ENCODE measurements at places on chromosomes 12 and 14. TPM values are rescaled to one million over a fixed set of nuclear protein-coding genes. Genes with fewer than 3 reads are reported as not detected.

PRB2 gene
- 0.30 TPM for polyA plus RNA-seq

TBC1D30 gene
- 5.8 TPM for polyA plus RNA-seq

ADCY6 gene
- 101 TPM for polyA plus RNA-seq

OR9K2 gene
- polyA plus RNA-seq = not detected

NANOG gene
- polyA plus RNA-seq = 0.17 TPM

OVCH1 gene
- polyA plus RNA-seq = 0.67 TPM

MIP gene
- 0.26 TPM for polyA plus RNA-seq

RNASE7 gene
- polyA plus RNA-seq = 0.42 TPM

ARHGEF25 gene
- 36.4 TPM for polyA plus RNA-seq

LARP4 gene
- polyA plus RNA-seq = 37.2 TPM

KCNJ8 gene
- polyA plus RNA-seq = 20.6 TPM

TRIM9 gene
- polyA plus RNA-seq = 1.8 TPM

APOF gene
- 0.20 TPM for polyA plus RNA-seq

DPPA3 gene
- not detected for polyA plus RNA-seq

GRCh38 chr12:65778258-65779090, 45.8 kb upstream of the HMGA2 start:
- DNase-seq = no peak

- DNase-seq = no peak
Measured at GRCh38 chr14:76499399-76499798, 123.5 kb downstream of the ESRRB start.

GRCh38 chr14:56487761-56488160, 91.8 kb upstream of the TMEM260 start:
- DNase-seq = no peak

- no peak for DNase-seq
Measured at GRCh38 chr12:31006416-31007152, 67.1 kb upstream of the DDX11 start.

GRCh38 chr12:122937622-122938091, 28.6 kb downstream of the ABCB9 start:
- no peak for DNase-seq

- no peak for DNase-seq
Measured at GRCh38 chr14:69808919-69809808, 12.1 kb upstream of the SLC10A1 start.

GRCh38 chr14:99430491-99430890, 50.2 kb downstream of the SETD3 start:
- DNase-seq = no peak

- no peak for DNase-seq
Measured at GRCh38 chr14:54258382-54258781, 138.4 kb upstream of the CDKN3 start.

- no peak for DNase-seq
Measured at GRCh38 chr12:25977047-25977446, 18.6 kb downstream of the RASSF8 start.

DNA sequence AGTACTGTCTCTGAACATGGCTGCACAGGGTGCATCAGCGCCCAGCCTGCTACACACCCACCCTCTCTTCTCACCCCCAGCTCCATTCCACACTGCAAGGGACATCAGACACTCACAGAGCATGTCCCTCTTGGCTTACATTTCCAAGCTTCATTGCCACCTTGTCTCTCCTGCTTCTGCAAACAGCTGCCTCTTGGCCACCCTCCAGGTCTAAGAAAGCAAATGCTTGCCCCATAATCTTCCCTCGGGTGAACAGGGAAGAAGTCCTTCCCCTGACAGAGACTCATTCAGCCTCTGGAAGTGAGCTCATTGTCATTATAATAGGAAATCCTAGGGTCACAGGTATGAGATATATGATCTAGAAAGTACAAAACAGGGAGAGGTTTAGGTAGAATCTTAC, 505.2 kb downstream of the RMST start:
- no peak for DNase-seq

DNA sequence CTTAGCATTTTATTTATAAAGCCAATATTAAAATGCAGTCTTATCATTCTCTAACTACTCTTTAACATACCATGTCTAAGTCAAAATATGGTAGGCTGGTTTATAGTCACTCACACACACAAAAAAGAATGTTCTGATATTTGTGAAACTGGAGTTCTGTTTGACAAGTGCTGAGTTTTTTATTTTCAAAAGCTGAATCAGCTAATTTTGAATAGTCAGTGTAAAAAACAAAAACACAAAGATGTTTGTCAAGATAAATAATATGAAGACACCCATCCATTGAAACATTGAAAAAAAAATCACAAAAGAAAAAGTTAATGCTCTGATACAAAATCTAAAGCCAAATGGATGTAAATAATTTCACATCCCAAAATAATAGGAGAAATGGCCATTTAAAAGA, 231.5 kb downstream of the MED13L start:
- DNase-seq = no peak

DNA sequence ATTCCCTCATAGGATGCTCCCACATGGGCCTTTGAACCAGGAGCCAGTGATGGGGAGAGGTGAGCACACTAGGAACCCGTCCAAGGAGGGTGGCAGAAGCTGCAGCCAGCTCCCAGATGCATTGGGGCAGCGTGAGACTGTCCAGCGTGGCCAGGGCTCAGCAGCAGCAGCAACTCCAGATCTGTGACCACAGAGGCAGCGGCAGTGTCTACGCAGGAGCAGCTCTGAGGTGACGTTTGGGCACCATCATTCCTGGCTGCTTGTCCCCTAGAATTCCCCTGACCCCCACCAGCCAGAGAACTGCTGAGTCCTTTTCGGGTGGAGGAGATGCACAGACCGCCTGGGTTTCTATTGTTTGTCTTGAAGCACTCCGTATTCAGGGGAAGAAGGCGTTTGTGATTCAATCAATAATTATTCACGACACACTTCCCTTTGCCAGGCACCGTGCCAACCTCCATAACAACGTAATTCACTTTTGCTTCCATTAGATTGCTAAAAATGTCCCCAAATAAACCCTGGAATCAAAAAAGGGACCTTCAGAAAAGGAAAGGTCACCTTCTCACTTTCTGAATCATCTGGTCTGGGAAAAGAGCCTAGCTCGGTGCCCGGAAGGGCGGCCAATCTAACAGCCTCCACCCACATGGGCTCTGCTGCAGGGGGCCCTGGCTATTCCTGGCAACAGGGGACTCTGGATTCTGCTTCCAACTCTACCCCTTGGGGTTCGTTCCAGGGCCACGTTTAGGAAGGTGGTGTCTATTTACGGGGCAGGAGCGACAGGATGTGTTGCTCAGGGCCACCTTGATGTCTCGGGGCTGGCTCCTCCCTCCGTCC, 11.4 kb upstream of the BDKRB2 start:
- DNase-seq = no peak

DNA sequence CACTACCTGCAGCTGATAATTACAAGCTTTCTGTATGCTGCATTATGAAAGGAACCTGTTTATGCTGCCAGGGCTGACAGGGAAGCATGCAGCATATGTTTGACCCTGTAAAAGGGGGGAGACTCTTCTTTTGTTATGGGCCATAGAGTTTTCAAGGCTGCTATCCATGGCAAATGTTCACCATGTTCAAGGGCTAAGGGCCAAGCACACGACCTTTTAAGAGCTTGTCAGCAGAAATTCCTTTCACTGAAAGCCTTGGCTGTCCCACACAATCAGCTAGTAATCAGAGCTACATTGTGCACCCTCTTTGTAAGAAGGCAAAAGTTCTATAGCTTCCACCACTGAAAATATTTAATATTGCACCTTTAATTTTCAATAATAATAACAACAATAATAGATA, 74.2 kb upstream of the MBIP start:
- no peak for DNase-seq

- DNase-seq = no peak
Measured at GRCh38 chr12:131589221-131589897, 121.5 kb upstream of the SFSWAP start.

DNA sequence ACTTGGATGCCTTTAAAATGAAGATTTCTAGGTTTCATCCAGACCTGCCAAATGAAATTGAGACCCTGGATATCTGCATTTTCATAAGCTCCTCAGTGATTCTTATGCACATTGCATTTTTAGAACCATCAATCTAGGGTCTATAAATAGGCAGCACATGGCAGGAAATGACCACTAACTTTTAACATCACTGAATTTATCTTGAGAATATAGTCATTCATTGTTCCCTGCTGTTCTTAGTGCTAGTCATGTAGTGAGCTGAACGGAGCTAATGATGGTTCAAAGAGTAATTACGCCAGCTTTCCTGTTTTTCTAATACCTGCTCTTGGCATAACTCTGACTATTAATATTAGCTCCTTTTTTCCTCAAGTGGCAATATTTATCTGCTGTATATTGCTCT, 91.6 kb downstream of the TPH2 start:
- no peak for DNase-seq

- DNase-seq = no peak
Measured at GRCh38 chr12:69354172-69354555, 5.4 kb upstream of the YEATS4 start.

- no peak for DNase-seq
Measured at GRCh38 chr14:76810953-76811400, 1.7 kb downstream of the ANGEL1 start.

- no peak for DNase-seq
Measured at GRCh38 chr12:106711316-106711715, 63.2 kb upstream of the RIC8B start.

GRCh38 chr14:21414137-21414631, 30.4 kb upstream of the SUPT16H start:
- DNase-seq = no peak

- no peak for DNase-seq
Measured at GRCh38 chr12:120258323-120258896, 7.1 kb downstream of the PXN start.

GRCh38 chr12:53602176-53602864, 23.9 kb downstream of the ATF7 start:
- no peak for DNase-seq

- DNase-seq = no peak
Measured at GRCh38 chr12:42853370-42854140, 264.0 kb upstream of the PRICKLE1 start.

GRCh38 chr12:98058838-98059237, 456.6 kb upstream of the TMPO start:
- no peak for DNase-seq

DNA sequence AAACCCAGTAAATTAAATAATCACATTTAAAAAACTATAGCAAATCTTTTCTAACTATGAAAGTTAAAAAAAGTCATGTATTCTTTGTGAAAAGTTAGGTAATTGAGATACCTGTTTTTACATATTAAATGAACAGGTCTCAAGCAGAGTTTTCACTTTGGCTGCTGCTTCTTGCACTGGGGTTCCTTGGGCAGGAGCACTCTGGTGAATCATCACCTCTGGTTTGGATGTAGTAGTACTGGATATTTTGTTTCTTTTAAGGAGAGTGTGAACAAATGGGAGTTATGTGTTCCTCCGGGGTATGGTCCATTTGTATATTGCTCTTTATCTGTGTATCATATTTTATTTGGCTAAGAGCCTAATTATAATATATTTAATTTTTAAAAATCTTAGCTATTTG, 82.7 kb downstream of the FUT8 start:
- DNase-seq = no peak

- DNase-seq = no peak
Measured at GRCh38 chr12:104175726-104176247, 37.8 kb upstream of the NFYB start.

GRCh38 chr14:63406333-63406732, 87.6 kb upstream of the GPHB5 start:
- DNase-seq = no peak

- no peak for DNase-seq
Measured at GRCh38 chr12:1655225-1655788, 26.3 kb downstream of the WNT5B start.
